Midbrain (tissue), 1 donor: ENCODE measurements at places on chromosomes 12 and 14.

DNA sequence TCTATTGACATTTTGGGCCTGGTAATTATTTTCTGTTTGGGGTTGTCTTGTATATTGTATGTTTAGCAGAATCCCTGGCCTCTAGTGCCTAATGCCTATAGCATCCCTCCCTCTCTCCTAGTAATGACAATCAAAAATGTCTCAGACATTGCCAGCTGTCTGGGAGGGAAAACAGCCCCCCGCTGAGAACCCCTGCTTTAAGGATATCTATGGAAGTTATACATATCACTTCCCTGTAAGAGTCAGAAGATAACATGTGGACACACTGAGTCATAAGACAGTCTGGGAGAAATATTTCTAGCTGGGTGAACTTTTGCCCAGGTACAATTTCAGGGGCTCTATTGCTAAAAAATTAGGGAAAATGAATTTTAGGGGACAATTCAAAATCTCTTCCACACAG, 255.0 kb downstream of the PAWR start:
- DNase-seq, result no peak

- DNase-seq, result no peak
Observed at GRCh38 chr12:106317406-106318082, 15.0 kb downstream of the TCP11L2 start.

- DNase-seq, result no peak
Observed at GRCh38 chr12:86050010-86050409, 175.9 kb downstream of the NTS start.

- DNase-seq, result no peak
Observed at GRCh38 chr14:53537422-53538315, 384.5 kb upstream of the DDHD1 start.
